NCI-H1105 (cell line): ENCODE measurements at places on chromosomes 5 and 9.

DNA sequence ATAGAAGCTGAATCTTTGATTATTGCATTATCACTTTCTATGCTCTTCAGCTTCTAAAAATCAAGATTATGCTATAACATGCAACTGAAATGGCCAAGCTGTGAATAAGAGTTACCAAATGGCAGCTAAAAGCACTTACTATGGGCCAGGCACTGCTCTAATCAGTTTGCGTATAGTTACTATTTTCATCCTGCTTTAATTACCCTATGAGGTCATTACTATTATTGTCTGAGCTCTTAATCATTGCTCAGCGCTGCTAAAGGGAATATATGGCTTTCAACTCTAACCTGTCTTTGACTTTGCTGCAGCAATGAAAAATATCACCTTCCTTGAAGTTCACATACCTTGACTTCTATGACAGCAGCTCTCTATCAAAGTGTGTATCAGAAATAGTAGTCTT is 210.8 kb downstream of the TRPM3 start:
- DNase-seq = no peak

DNA sequence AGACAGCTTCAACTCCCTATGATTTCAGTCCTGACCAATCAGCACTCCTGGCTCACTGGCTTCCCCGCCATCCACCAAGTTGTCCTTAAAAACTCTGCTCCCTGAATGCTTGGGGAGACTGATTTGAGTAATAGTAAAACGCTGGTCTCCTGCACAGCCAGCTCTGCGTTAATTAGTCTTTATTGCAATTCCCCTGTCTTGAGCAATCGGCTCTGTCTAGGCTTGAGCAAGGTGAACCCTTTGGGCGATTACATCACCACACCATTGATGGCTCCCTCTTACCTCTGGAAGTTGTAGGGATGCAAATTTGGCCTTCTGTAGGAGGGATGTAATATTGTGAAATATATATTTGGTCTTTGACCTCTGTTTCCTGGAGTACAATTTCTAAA is 2.9 kb upstream of the SLC23A1 start:
- DNase-seq = no peak

DNA sequence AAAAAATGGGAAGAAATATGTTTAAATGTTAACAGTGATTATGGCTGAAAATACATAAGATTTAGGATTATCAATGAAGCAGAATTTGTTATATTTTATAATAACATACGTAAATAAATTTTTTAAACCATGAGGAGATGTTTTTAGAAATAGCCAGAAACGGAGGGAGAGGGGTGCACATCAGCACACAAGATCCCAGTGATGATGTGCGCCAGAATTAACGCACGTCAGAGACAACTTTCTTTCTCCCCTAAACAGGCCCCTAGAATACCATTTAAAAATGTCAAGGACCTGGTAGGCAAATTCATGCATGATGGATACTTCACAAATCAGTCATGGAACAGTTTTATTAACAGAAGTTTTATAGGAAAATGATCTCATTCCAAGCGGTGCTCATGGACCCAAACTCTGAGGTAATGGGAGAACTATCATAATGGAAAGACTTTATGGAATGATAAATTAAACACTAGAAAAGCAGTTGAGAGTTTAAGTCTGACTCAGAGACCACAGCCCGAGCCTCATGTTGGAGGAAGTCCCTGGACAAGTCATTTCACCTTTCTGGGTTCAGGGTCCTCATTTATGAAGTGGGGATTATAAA is 258.9 kb upstream of the GAS1 start:
- no peak for DNase-seq

DNA sequence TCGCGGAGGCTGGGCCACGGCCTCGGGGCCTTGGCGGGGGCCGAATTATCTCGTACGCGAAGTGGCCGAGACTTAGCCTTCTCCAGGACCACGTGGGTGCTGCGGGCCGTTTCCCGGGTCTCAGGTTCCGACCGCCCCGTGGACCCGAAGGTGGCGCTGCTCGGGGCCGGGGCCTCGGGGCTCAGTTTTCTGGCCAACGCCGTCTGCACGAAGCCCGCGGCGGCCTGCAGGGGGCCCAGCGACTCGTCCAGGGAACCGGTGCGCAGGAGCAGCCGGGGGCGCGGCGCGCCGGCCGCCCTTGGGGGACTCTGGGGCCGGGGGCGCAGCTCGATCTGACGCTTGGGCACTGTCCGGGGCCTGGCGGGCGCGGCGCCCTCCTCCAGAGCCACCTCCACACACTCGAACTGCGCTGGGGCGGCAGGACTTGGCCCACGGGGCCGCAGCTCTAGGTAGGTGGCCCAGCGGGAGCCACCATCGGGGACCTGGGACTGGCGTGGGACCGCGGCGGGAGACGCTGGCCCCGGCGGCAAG is 716 bp downstream of the PROB1 start:
- DNase-seq = no peak

DNA sequence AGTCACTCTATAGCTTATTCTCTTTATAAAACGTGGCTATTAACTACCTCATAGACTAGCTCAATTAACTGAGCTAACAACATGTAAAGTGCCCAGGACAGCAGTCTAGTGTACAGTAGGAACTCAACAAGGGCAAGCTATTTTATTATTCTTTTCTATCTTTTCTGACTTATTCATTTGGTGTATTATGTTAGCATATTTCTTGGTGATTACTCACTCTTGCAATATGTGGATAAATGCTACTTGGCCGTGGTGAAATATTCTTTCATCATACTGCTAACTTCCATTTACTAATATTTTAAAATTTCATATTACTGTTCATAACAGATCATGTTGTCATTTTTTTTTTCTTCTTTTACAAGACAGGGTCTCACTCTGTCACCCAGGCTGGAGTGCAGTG is 4.9 kb downstream of the SLC25A51 start:
- DNase-seq = no peak

- no peak for DNase-seq
Observed at GRCh38 chr5:7668627-7669026, 182.3 kb downstream of the CFAP90 start.

- peak; percentile 13 for DNase-seq
Observed at GRCh38 chr9:2623288-2624050, 1.9 kb downstream of the VLDLR start.

DNA sequence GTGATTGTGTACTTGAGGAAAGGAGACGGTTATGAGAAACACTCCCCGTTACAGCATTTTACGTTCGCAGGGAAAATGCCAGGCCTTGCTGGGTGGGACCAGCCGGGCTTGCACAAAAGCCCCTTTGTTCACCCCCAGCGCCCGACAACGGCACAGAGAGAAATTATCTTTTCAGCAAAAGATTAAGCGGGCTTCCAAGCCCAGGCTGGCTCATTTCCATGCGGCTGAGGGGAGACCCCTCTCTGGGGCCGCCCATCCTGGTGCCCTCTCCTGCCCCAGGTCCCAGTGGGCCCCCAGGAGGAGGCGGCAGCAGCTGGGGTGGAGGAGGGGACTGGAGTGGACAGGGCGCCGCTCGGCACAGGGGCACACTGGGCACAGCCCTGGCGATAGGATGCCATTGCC is 50.8 kb upstream of the NOTCH1 start:
- DNase-seq = no peak

GRCh38 chr9:83313781-83314180 is 224.4 kb downstream of the FRMD3 start:
- DNase-seq = peak; percentile 60

GRCh38 chr9:87011551-87011950 is 64.2 kb upstream of the GAS1 start:
- DNase-seq = no peak

DNA sequence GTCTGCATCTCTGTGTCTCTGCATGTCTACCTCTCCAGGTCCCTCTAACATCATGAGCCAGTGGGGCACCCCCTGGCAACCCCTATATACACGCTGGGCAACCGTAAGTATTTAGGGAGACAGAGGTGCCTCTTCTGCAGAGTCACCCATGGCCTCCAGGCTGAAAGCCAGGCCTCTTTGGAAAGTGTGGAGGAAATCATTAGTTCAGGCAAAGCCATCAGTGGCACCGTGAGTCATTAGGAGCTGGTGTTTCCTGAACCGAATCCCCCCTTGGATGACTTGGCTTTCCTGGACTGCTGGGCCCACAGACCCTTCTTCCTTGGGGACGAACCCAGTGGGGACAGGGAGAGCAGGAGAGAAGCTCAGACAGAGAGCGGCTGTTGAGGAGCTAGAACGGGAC is 174.8 kb downstream of the OLFM1 start:
- DNase-seq = no peak

GRCh38 chr5:111948092-111948841 is 191.3 kb upstream of the NREP start:
- DNase-seq = no peak

DNA sequence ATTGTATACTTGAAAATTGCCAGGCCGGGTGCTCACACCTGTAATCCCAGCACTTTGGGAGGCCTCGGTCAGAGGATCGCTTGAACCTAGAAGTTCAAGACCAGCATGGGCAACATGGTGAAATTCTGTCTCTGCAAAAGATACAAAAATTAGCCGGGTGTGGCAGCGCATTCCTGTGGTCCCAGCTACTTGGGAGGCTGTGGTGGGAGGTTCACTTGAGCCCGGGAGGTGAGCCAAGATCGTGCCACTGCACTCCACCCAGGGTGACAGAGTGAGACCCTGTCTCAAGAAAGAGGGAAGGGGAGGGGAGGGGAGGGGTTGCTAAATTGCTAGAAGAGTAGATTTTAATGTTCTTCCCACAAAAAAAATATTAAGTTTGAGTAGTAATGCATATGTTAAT is 53.2 kb downstream of the FNBP1 start:
- DNase-seq = no peak

GRCh38 chr9:5446451-5447236 is 3.7 kb upstream of the CD274 start:
- DNase-seq = no peak

DNA sequence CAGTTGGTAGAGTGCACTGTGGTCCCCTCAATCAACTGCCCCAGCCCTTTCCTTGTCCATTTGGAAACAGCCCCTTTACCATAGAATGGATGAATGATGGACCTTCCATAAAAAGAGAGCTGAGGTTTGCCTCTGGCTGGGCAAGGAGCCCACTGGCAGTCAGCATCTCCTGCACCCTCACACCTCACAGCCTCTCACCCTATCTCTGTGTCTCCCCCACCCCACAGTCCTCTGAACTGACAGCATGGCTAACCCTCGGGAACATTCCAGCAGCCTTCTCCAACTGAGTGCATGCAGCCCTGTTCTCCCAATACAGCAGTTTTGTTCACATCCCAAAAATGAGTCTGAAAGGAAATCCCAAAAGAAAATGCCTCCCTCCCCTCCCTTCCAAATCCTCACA is 51.7 kb downstream of the RETREG1 start:
- no peak for DNase-seq

GRCh38 chr5:76372323-76373054 is 30.6 kb upstream of the IQGAP2 start:
- no peak for DNase-seq

- no peak for DNase-seq
Observed at GRCh38 chr5:157721159-157721558, 10.1 kb upstream of the THG1L start.

DNA sequence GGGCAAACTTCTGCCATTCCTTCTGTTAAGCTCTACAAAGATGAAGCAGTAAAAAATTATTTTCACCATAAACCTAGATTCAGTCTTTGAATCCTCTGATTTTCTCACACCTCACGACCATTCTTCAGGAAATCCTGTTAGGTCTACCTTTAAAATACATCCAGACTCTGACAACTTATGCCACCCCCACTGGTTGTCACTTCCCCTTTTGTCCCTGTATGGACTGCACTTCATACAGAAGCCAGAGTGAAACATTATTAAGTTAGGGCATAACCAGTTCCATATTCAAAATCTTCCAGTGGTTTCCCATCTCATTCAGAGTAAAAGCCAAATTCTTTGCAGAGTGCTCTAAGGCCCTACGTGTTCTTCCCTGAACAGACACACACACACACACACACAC is 499.8 kb downstream of the RASEF start:
- no peak for DNase-seq

DNA sequence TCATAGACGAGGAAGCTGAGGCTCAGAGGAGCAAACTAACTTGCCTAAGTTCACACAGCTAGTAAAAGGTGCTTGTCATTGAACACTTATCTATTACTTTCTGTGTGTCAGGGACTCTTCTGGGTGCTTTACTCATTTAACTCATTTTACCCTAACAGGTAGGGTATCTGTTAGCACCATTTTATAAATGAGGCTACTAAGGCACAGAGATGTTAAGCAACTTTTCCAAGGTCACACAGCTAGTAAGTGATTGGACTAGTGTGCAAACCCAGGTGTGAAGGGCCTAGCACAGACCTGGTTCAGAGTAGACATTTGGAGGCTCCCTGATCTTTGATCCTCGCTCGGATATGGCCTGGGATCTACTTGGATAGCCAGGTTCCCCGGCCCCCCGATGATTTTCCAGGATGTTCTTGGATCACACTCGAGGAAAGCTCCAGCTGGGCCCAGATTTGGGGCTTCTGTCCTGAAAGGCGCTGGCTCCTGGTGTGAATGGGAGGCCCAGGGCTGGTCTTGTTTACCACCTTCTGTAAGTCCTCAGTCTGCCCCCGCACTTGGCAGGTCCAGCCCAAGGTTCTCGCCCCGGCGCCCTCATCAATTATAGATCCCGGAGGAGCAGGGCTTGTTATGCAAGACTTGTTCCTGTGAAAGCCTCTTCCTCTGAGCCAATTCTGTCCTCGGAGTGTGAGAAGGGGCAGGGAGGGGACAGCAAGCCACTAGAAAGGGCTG is 37.5 kb downstream of the GSN start:
- DNase-seq = no peak
